CD4-positive, alpha-beta T cell treated with Interleukin-15 for 1 hour (primary cell): ENCODE measurements at places on chromosomes 1 and 21.

- DNase-seq: no peak
Measured at GRCh38 chr21:44702111-44702972, 5.4 kb downstream of the KRTAP10-12 start.

DNA sequence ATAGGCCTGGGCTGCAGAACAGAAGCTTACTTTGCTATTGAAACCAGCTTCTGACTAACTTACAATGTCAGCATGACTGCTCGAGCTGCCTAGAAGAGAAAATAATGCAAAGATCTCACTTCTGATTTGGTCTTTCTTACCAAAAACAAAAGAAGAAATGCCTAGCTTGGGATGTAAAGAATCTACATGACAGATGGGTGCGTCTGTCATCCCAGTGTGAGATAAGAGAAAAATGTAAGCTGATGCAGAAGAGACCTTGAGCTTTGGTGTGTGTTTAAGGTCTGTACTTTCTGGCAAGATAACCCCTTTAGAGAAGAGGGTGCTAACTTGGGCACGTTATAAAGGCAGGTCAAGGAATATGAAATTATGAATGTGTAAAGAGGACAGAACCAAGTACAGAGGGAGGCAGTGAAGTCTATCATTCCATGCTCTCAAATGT lies 3.6 kb downstream of the FAM20B start:
- DNase-seq: no peak

DNA sequence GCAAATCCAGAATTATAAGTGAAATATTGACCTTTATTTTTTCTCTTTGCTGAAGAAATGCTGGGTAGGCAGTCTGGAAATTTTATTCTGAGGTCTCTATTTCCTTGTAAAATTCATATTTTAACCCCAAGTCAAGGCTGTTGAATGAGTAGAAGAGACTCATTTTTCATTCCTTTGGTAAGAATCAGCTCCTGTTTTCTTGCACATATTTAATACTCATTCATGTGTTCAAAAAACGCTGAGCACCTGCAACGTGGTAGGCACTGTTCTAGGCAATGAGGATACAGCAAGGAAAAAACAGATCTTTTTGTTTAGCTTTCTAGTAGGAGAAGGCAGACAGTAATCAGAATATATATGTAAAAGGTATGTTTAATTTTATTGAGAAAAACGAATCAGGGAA lies 1.5 kb downstream of the PRKAA2 start:
- no peak for DNase-seq

GRCh38 chr21:24220446-24220845 lies 1386.8 kb downstream of the MRPL39 start:
- no peak for DNase-seq

GRCh38 chr1:167805041-167805556 lies 83.3 kb downstream of the MPZL1 start:
- DNase-seq: no peak

DNA sequence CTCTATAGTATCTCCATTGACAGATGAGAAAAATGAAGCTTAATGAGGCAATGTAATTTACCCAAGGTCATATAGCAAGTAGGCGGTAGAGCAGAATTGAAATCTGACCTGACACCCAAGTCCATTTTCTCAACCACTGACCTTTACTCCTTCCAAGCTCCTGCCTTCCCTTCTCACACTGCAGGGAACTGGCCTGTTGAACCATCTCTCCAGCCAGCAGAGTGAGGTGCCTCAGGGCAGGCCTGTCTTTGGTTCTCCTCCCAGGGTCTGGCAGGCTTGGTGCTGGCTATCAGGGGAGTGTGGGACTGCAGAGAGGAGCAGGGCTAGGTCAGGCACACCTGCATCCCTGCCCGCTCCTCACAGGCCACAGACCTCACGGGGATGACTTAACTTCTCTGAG lies 126.8 kb downstream of the BEND5 start:
- no peak for DNase-seq

GRCh38 chr1:87403061-87403820 lies 74.6 kb downstream of the LMO4 start:
- DNase-seq: no peak

GRCh38 chr1:38039331-38040088 lies 7.1 kb downstream of the POU3F1 start:
- DNase-seq: no peak

DNA sequence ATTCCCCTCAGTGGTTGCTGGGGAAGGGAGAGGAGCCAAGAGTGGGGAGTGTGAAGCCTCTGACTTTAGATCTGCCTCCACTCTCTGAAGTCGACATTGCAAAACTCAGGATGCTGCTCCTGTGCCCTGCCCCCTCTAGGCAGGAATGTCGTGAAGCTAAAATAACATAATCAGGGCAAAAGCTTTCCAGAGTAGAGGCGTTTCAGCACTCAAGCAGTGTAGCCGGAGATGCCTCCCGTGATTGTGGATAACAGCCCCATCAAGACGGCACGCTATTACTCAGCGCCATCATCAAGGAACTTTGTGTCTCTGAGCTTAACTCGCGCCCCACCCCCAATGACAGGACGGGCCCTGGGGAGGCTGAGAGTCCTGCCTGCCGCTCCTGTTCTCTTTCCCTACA lies 60.0 kb downstream of the FBXO2 start:
- DNase-seq: no peak

DNA sequence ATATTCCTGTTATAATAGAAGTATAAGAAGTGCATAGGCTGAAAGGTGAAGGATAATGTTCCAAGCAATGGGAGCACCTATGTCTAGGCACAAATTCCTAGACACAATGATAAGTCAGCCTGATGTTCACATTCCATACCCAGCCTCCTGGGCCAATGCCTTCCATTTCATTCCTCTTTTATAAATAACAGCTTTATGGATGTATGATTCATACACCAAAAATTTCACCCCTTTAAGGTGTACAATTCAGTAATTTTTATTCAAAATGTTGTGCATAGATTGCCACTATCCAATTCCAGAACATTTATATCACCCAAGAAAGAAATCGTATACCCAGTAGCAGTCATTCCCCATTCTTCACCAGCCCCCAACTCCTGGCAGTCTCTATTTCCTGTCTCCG lies 118.8 kb downstream of the BRINP2 start:
- no peak for DNase-seq

DNA sequence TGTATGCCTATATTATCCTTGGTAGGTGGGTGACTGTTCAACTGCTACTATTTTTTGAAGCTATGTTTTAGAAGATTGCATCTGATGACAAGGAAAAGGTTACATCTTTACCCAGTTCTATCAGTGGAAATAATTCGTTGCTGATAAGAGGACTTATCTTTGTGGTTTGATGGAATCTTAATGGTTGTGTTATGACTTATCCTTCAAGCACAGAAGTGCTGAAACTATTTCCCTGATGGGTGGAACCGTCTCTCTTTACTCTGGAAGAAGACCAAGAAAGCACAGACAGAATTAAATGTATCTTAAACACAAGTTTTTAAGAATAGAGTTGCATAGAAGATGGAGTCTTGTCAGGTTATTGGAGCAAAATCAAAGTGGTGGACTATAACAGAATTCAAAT lies 437.7 kb upstream of the KAZN start:
- no peak for DNase-seq

DNA sequence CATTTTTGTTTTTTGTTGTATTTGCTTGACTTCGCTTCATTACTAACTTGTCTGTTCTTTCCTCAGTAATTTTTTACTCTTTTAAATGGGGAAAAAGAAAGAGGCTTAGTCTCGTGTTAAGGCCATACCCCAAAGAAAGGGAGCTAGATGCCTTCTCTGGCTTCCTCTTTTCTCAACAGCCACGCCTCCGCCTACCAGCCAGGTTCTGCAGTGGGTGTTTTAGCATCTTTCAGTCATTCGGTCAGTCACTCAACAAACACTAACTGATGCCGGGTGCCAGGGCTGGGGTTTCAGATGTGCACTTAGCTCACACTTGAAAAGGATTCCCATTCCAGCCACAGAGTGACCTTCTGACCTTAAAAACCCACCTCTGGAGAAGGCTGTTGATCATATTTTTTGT lies 46.3 kb upstream of the VAV3 start:
- no peak for DNase-seq

GRCh38 chr1:177023249-177023648 lies 141.3 kb downstream of the ASTN1 start:
- no peak for DNase-seq

- DNase-seq: no peak
Measured at GRCh38 chr1:76006234-76006633, 68.3 kb upstream of the ST6GALNAC3 start.

DNA sequence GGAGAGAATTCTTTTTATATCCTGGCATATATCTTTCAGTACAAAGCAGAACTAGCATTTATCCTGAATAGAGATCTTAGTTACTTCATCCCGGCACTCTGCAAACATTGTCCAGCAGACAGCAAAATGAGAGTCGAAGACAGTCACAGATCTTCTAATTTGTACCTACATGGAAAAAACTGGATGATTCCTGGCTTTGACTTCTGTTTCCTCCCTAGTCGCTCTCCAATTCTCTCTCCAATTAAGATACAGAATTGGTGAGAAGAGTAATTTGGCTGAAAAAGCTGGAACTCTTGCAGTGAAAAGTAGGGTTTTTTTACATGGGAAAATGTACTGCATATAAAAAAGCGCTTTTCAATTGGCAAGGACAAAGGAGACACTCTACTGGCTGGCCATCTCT lies 151.1 kb upstream of the C8B start:
- DNase-seq: no peak

- no peak for DNase-seq
Measured at GRCh38 chr1:238139713-238140112, 249.0 kb upstream of the ZP4 start.

DNA sequence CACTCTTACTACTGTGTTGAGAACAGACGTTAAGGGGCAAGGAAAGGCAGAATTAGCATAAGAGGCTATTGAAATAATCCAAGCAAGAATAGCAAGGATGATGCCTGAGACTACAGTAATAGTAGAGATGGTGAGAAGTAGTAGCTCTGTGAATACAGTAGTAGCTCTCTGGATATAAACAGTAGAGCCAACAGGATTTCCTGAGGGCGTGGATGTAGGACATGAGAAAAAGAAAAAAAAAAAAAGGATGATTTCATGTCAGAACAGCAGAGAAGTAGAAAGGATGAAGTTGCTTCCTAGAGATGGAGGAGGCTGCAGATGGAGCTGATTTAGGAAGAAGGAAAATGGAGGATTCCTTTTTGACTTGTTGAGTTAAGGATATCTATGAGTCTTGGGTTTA lies 112.3 kb downstream of the OMA1 start:
- DNase-seq: no peak

GRCh38 chr1:221527302-221527701 lies 214.6 kb downstream of the DUSP10 start:
- no peak for DNase-seq

DNA sequence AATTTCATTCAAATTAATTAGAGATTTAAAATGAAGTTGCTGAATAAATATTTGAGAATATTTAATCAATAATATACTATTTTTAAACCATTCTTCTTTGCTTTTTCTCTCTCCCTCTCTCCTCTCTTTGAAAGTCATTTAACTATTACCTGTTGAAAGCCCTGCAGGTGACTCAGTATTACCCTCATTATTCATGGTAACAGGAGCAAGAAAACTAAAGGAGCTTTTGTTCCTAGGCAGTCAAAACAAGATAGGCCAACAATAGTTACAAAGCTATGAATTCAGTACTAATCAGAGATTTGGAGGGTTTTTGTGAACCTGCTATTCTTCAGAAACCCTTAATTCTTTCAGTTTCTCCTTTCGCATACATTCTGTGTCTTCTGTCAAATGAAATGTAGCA lies 721.3 kb upstream of the NCAM2 start:
- no peak for DNase-seq

DNA sequence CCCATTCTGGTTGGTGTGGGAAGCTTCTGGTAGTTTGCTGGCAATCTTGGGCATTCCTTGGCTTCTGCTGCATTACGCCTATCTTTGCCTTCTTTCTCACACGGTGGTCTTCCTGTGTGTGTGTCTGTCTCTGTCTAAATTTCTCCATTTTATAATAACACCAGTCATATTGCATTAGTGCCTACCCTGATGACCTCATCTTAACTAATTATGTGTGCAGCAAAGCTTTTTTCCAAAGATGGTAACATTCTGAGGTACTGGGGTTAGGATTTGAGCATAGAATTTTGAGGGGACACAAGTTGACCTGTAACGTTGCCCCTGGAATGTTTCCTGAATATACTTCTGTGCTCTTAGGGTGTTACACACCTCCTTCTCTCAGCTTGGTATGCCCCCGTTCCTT lies 77.1 kb downstream of the DYRK1A start:
- DNase-seq: no peak

DNA sequence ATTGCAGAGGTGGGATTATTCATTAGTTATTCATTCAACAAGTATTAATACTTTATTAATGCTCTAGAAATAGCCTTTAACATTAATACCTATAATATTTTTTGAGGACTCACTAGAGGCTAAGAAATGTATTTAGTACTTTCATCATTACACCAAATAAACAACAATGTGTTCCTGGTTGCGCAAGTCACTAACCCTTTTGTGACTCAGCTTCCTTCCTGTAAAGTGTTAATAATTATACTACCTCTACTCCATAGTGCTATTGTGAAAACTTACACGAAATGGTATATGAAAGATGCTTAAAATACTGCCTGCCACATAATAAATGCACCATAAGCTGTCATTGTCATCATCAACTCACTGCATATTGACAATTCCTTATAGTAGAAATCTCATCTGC lies 431.0 kb downstream of the DPYD start:
- DNase-seq: no peak

DNA sequence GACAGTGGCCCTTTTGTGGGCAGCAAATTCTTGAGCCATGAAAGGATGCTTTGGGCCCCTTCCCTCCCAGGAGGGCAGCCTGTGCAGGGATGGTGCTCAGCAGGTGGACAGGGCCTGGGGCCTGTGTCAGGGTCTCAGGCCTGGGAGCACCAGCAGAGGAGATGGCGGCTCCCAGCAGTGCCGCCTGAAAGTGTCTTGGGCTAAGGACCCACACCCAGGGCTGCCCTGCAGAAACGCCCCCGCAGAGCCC lies 23.9 kb downstream of the FTCD start:
- no peak for DNase-seq

DNA sequence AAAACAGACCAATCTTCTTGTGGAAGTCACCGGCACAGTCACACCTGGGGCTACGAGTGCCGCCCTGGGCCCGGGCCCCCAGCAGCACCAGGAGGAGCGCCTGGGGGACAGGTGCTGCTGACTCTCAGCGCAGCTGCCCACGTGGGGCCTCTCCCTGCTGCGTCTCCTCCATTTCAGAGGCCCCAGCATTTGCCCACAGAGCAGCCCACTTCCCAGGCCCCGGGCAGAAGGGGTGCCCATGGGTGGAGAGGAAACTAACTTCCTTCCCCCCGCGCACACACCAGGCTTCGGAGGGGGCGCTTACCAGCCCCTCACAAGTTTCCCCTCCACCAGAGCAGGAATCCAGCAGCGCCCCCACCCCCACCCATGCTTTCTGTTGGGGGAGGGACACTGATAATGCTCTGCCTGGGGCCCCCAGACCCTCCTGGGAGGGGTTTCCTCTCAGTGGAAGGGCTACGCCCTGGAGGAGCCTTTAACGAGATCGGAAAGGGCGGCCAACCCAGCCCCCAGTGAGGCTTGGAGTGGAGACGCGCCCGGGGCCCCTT lies 440 bp downstream of the TNFRSF25 start:
- no peak for DNase-seq

DNA sequence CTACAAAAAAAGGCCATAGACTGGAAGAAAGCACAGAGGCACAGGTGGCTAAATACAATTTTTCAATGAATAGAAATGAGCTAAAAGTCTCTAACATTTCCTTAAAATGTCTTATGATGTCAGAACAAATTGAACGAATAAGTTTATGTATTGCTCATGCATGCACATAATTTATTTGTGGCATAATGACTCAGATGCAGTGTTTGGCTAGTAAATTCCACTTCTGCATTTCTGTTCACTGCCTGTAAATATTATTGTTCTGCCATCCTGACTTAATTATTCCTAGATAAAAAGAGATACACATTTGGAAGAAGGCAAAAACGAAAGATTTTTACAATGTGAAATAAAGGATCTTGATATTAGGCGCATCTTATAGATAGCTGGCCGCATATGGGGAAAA lies 26.6 kb upstream of the EXO1 start:
- DNase-seq: no peak
